ENCODE measurements at places on chromosomes 13 and 19. TPM values are rescaled to one million over a fixed set of nuclear protein-coding genes. Genes with fewer than 3 reads are reported as not detected.
A peak's percentile ranks its signal among the peaks of the same experiment; 100 is the strongest.

GRCh38 chr13:54301085-54301484 lies 1272.5 kb downstream of the OLFM4 start:
- no peak for DNase-seq

Gene FAM32A
- polyA plus RNA-seq, result 235 TPM

Gene ZNF564
- polyA plus RNA-seq, result 14.8 TPM

DNA sequence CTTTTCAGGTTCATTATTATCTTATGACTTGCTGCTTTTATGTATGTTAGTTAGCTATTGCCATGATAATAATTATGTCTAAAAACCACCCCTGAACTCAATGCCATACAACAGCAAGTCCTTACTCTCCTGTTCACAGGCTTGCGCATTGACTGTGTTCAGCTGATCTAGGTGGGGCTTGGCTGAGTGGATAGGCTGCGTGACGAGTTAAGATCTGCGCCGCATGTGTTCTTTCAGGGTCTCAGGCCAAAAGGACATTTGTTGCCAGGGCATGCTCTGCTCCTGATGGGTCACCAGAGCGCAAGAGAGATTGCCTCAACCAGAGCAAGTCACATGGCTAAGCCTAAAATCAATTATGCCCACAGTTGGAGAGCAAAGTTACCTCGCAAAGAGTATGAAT lies 859 bp downstream of the ZNF568 start:
- DNase-seq, result no peak

DNA sequence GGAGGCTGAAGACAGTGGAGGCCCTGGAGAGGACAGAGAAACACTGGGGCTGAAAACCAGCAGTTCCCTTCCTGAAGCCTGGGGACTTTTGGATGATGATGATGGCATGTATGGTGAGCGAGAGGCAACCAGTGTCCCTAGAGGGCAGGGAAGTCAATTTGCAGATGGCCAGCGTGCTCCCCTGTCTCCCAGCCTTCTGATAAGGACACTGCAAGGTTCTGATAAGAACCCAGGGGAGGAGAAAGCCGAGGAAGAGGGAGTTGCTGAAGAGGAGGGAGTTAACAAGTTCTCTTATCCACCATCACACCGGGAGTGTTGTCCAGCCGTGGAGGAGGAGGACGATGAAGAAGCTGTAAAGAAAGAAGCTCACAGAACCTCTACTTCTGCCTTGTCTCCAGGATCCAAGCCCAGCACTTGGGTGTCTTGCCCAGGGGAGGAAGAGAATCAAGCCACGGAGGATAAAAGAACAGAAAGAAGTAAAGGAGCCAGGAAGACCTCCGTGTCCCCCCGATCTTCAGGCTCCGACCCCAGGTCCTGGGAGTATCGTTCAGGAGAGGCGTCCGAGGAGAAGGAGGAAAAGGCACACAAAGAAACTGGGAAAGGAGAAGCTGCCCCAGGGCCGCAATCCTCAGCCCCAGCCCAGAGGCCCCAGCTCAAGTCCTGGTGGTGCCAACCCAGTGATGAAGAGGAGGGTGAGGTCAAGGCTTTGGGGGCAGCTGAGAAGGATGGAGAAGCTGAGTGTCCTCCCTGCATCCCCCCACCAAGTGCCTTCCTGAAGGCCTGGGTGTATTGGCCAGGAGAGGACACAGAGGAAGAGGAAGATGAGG lies 1.5 kb downstream of the PPP1R15A start:
- DNase-seq, result peak; percentile 17

Gene KCNC3
- 0.12 TPM for polyA plus RNA-seq

- no peak for DNase-seq
Measured at GRCh38 chr13:45439781-45440462, 21.7 kb upstream of the SLC25A30 start.

DNA sequence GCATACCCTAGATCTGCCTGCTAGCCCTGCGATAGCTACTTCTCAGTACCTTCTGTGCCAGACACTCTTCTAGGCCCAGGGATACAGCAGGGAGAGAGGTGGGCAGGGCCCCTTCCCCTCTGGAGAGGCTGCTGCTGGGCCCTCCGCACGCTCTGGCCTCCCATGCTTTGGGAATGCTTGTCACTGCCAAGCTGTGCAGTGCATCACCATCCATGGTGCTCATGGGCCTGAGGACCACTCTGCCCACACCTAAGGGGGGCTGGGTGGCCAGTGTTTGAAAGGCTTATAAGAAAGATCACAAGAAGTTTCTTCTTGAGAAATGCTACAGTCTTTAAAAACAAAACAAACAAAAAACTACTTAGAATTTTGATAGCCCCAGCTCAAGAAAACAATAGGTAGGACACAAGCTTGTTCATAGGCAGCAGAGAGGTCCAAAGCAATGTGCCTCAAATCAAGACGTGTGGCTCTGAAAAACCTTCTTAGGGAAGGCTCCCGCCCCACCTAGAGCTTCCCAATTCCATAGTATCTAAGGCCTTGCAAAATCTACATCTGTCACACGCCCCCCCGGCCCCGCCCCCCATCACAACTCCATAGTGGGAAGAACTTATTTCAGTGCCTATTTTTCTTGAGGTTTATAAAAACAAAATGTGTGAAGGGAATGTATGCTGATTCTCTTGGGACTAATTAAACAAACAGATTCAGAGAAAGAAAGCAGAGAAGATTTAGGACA lies 145.8 kb downstream of the TM9SF2 start:
- no peak for DNase-seq

GRCh38 chr19:4328243-4328990 lies 10.2 kb downstream of the STAP2 start:
- DNase-seq, result peak; percentile 74

DNA sequence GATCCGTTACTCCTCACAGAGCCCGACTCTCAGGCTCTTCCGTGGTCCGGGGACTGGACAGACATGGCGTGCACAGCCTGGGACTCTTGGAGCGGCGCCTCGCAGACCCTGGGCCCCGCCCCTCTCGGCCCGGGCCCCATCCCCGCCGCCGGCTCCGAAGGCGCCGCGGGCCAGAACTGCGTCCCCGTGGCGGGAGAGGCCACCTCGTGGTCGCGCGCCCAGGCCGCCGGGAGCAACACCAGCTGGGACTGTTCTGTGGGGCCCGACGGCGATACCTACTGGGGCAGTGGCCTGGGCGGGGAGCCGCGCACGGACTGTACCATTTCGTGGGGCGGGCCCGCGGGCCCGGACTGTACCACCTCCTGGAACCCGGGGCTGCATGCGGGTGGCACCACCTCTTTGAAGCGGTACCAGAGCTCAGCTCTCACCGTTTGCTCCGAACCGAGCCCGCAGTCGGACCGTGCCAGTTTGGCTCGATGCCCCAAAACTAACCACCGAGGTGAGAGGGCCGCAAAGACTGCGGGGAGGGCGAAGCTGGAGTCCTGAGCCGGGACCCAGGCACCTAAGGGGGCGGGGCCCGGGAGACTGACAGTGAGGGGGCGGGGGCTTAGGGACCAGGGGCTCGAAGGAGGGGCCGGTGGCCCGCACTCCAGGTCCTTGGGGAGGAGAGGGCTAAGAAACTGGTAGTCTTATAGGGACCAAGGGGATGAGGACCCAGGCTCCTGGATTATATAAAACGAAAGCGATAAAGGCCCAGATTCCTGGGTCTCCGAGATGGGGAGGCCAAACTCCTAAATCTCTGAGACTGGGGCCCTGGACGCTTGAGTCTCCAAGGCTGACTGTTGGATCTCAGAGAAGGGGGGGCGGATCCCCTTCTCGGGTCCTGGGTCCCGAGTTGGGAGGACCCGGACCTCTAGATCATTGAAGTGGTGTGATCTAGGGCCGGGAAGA lies 2.0 kb downstream of the ETV2 start:
- DNase-seq, result peak; percentile 81

DNA sequence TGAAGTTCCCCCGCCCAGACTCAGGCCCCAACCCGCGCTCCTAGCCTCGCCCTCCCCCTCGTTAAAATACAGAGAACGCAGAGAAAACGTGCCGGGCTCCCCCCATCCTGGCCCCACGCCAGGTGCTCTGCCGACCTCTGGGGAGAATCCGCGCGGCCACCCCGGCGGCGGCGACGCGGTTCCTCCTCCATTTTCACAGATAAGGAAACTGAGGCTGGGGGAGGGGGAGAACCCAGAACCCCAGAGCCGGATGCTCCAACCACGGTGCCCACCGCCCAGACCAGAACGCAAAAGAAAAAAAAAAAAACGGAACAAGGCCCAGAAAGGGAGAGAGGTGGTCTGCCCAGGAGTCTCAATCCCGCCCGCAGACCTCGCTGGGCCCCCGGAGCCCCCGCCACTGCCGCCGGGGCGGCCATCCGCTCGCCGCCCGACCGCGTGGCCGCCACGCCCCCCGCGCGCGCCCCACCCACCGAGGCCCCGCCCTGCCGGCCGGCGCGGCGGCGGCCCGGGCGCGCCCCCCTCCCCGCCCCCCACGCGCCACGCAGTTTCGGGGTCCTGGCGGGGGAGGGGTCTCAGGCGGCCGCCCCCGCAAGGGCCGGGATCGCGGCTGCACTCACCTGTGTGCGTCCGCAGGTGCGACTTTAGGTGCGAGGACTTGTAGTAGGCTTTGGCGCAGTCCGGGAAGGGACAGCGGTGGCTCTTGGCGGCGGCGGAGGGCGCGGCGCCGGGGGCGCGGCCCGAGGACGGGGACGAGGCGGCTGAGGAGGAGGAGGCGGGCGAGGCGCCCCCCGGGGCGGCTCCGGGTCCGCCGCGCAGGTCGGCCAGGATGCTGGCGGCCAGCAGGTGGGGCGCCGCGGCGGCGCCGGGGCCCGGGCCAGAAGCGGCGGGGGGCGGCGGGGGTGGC lies 703 bp downstream of the KLF16 start:
- DNase-seq, result peak; percentile 58

- no peak for DNase-seq
Measured at GRCh38 chr19:56351208-56351607, 36.6 kb upstream of the ZSCAN5A start.

DNA sequence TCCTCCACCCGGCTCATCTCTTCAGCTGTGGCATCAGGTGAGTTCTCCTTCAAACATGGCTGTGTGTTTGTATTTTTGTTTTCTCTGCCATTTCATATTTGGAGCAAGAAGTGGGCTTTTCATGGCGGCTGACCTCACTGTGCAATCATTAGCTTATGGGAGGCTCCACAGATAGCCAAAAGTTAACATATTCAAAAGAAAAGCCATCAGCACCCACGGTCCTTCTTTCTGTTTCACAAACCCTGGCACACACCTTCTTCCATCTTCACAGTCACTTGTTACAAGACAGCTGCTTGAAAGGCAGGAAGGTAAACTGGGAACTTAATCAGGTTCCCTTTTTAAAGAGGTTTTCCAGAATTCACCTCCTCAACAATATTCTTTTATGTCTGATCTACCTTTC lies 69.3 kb upstream of the ATP12A start:
- DNase-seq, result no peak

GRCh38 chr19:11577451-11578257 lies at the start of gene ACP5:
ACP5 (minus strand) TSS chr19:11577645; CDS start chr19:11577317, 328 bp downstream.
- DNase-seq, result no peak

DNA sequence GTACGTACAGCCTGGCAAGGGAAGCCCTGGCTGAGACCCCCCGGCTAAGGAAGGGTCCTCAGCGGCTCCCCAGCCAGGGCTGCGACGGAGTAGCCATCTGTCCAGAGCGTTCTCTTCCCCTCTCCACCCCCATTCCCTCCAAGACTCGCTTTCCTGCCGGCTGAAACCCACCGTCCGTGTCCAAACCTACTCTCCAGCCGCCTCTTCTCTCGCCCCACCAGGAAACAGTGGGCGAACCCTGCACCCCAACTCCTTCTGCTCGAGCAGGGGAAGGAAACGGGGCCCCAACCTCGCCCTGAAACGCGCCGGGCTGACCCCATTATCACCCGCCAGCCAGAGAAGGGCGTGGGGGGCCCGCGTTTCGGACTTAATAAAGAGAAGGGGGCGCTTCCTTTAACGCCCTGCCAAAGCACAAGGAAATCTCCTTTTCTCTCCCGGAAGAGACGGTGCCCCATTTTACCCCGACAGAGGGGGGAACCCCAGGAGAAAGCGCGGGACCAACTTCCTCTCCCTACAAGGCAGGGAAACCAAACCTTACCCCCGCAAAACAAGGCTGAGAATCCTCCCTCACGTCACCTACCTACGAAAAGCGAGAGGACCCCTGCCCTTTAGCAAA lies 2.5 kb downstream of the ZC3H4 start:
- DNase-seq, result peak; percentile 58

DNA sequence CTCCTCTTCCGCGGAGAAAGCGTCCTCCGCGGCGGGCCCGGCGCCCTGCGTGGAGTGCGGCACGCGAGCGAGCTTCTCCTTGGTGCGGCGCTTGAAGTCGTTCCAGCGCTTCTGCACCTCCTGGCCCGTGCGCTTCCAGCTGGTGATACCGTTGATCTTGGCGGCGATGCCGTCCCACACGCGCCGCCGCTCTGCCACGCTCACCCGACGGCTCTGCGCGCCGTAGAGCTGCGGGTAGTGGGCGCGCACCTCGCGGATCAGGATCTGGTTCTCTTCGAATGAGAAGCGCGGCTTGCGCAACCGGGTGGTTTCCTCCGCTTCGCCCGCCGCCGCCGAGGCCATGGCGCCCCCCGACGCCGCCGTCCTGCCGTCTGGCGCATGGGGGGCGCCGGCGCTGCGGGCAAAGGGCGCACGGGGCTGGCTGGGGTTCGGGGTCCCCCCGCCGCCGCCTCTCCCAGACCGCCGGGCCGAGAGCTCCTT lies 941 bp downstream of the MYPOP start:
- no peak for DNase-seq

- no peak for DNase-seq
Measured at GRCh38 chr13:73109969-73110368, 51.2 kb downstream of the KLF5 start.

- DNase-seq, result peak; percentile 57
Measured at GRCh38 chr19:41595258-41595889, 19.4 kb downstream of the CEACAM21 start.

All from naive B cell (primary cell).